SHP77 (cell line): ENCODE measurements at places on chromosomes 6 and 20.

- DNase-seq: no peak
Observed at GRCh38 chr6:41063884-41064285, 8.3 kb downstream of the OARD1 start.

DNA sequence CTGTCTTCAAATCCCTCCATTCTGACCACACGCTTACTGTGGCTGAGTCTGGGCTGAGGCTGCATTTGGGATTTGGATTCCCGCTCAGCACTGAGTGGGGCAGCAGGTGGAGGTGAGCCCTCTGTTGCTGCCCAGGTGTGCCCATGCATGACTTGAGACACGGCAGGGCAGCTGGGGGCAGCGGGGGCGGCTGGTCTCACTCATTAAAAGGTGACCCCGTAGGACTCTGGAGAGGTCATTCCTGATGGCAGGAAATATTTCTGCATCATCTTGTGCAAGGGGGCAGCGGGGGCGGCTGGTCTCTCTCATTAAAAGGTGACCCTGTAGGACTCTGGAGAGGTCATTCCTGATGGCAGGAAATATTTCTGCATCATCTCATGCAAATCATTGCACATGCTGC lies 49.8 kb downstream of the SMOC2 start:
- DNase-seq: no peak

- no peak for DNase-seq
Observed at GRCh38 chr20:1430004-1430451, 36.6 kb downstream of the NSFL1C start.

DNA sequence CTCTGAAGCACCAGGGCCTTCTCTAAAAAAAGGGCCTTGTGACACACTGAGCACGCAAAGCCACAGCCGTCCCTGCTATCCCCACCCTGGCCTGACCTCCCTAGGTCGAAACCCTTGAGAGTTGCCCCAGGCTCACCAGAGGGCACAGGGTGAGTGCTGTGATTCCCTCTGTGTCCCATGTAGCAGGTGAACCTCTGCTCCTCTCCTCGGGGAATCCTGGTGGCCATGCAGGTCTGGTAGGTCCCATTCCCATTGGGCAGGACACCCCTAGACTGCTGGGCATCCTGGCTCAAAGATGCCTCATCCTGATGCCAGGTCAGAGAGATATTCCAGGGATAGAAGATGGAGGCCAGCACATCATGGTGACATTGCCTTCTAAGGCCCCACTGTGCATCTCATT lies 20.9 kb downstream of the HLA-F start:
- DNase-seq: no peak

DNA sequence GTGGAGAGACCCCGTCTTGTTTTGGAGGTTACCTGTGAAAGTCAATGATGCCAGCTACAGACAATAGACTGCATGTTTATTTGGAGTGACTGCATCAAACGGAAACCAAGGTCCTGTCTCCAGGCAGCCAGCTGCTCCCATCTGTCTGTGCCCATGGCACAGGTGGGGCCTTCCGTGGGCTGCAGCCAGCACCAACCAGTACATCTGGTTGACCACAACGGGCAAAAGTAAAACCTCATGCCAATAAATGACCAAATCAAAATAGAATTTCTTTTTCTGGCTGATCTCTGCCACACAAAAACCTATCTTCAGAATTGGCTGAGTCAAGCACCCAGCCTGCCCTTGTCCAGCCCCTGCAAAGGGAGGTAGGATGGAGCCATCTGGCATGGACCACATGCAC lies 33.5 kb downstream of the DLL1 start:
- DNase-seq: no peak

- DNase-seq: no peak
Observed at GRCh38 chr6:10416863-10417641, 2.2 kb upstream of the TFAP2A start.

DNA sequence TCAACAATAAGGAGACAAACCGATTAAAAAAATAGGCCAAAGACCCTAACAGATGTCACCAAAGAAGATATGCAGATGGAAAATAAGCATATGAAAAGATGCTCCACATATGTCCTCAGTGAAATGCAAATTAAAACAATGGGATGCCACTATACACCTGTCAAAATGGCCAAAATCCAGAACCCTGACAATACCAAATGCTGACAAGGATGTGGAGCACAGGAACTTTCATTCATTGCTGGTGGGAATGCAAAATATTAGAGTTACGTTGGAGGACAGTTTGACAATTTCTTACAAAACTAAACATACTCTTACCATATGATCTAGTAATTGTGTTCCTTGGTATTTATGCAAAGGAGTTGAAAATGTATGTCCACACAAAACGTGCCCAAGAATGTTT lies 1.8 kb upstream of the ZNF184 start:
- DNase-seq: no peak

DNA sequence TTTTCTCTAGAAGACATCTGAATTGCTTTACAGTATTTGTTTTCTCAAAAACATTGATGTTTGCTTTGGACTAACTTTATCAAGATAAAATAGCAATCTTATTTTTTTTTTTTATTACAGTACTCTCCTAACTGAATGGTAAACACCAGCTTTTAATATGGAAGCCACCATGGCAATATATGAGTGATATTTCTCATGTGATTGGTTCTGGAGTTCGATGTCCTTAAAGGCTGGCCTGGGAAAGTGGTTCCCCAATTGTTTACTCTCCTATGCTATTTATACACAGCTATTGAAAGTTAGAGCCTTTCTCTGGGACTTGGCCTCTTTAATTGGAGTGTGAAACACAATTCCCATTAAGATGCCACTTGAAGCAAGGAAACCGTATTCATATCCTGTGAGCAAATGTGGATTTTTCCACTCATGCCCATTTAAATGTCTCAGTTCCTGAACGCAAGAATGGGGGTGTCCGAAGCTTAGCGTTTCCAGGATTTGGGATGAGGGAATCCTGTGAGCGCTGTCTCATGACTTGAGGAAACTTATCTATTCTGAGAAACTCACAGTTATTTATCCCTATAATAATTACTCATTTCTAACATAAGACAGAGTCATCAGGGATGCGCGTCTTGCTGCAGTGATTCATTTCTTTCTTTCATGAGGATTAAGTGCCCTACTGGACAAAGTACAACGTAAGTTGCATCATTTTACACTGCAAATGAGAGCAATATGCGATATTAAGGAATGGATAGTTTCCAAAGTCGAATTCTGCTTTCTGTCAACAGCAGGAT lies 143.3 kb upstream of the PREP start:
- DNase-seq: no peak

DNA sequence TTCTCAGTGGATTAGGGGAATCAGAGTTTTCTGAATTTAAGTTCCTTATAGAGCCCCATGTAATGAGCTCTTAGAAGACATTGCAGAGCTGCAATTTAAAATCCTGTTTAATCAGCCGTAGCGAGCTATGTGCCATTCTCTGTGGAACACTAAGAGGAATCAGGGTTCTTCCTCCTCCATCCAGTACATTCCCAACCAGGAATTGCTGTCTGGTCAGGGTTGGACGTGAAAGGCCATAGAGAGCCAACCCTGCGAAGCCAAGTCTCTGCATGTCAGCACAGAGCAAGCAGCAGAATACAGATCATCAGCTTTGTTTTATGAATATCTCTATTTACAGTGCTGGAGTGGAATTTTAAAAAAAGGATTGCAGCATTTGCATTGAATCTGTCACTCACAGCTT lies 366.0 kb downstream of the LAMA2 start:
- DNase-seq: no peak
